ENCODE measurements at places on chromosomes 5 and 9.

- no peak for DNase-seq
Observed at GRCh38 chr9:16767366-16767765, 103.1 kb downstream of the BNC2 start.

DNA sequence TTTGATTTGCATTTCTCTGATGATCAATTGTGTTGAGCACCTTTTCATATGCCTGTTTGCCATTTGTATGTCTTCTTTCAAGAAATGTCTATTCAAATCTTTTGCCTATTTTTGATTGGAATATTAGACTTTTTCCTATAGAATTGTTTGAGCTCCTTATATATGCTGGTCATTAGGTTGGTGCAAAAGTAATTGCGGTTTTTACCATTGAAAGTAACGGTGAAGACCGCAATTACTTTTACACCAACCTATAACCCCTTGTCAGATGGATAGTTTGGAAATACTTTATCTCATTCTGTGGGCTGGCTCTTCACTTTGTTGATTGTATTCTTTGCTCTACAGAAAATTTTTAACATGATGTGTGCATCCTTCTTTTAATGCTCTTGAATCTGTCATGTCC lies 113.2 kb upstream of the PRRC1 start:
- no peak for DNase-seq

GRCh38 chr9:113966394-113966793 lies 90.3 kb downstream of the ZNF618 start:
- DNase-seq: no peak

DNA sequence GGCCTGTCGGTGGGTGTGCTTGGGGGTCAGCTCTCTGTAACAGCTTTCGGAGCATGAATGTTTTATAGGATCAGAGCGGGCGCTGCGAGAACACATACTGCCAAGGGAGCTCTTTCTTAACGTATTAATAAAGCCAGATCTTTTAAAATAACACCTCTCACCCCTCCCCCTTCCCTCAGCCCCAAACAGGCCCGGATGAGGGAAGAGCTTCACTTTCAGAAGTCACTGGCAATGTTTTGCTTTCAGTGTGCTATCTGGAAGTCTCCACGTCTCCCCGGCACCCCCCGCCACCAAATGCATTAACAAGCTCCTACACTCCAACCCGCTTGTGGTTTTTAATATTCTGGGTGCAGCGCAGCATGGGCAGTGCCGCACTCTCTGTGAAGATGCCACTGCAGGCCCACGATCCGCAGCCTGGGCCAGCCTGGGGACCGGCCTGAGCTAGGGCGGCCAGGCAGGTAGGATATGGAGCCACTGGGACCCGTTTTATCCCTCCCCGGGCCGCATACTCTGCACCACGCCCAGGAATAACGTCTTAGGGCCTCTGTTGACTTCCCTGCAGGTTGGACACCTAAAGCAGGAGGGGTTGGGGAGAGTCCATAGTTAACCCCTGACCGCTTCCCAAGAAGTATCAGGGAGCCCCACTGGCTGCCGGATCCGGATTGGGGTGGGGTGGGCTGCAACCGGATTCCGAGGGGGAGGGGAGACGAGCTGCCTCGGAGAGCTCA lies 12.6 kb downstream of the NR2F1 start:
- no peak for DNase-seq

GRCh38 chr5:142572006-142572405 lies 113.9 kb downstream of the FGF1 start:
- no peak for DNase-seq

- DNase-seq: no peak
Observed at GRCh38 chr9:82680179-82680935, 382.6 kb downstream of the RASEF start.

DNA sequence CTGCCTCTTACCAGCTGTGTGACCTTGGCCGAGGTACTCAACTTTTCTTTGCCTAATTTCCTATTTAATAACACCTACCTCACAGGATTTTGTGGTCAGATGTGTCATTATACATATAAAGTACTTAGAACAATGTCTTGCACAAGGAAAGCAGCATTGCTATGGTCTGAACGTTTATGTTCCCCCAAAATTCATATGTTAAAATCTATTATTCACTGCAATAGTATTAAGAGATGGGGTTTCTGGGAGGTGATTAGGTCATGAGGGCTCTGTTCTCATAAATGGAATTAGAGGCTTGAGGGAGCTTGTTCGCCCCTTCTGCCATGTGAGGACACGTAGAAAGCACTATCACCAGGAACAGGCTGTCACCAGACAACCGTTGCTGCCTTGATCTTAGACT lies 10.9 kb upstream of the RNF145 start:
- no peak for DNase-seq

- peak; percentile 80 for DNase-seq
Observed at GRCh38 chr9:133133681-133134387, 12.8 kb upstream of the RALGDS start.

DNA sequence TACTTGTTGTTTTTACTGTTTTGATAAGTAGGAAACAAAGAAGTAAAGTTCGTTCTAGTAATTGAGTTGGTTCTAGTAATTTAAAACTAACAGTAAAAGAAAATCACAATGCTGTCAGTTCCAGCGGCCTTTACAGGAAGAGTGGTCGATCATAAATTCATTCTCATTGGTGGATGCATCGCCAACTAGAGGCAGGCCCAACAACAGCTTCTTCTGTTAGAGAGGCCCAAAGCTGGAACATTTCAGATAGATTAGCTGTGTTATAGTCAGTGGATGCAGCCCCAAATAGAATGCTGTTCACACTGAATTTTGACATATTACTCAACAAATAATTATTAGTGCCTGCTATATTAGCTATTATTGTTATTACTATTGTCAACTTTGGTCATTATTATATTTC lies 80.8 kb downstream of the ARRDC3 start:
- no peak for DNase-seq

DNA sequence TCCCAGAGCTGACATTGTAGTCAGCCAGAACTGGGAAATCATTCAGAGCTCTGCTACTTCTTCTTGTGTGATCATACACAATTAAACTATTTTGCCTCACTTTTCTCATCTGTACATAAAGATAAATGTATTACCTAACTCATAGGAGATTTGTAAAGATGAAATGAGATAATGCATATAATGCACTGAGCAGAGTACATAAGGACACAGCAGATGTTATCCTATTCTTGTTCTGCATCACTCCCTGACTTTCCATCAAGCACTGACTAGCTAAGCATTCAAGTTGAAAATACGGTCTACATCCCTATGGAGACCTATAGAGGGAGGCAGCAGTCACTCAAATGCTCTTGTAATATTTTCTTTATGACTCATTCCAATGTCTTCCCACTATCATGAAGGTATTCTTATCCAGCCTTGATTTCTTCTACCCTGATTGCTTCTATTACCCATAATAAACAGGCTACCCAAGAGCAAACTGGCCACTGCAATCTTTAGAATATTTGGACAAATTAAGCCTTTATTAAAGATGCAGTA lies 16.3 kb upstream of the PRR16 start:
- DNase-seq: no peak

DNA sequence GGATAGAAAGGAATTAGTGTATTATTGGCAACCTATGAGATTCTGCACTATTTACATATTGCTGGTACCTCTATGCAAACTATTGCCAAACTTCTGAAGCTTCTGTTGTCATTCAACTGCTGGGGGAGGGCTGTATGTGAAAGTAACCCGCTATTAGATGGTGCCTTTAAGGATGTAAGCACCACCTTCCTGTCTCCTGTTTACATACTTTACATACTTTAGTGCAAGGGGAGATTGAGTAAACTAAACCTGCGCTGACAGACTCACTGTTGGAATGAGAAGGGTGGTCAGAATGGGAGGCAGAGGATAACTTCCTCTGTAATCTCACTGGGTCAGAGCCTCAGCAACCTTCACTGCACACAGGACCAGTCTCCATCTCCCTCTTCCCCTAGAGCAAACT lies 123.8 kb downstream of the NR3C1 start:
- DNase-seq: no peak

- DNase-seq: no peak
Observed at GRCh38 chr5:127958421-127959011, 125.0 kb upstream of the SLC12A2 start.

DNA sequence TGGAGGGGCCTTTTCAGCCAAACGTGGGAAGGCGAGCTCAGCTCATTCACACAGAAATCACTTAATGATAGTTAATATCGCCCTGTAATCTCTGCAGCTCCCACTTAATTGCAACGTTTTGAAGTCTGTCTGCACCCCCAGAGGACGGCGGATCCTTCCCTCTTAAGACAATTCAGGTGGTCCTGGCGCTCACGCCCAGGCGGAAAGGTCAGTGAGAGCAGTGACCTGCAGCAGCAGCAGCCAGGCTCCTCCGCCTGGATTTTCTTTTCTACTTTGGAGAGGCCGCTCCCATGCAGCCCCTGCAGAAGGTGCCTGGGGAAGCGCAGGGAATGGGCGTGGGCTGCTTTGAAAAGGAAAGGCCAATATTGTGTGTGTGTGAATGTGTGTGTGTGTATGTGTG lies 400.9 kb upstream of the IRX1 start:
- no peak for DNase-seq

GRCh38 chr5:164934039-164934438 lies 1428.6 kb downstream of the MAT2B start:
- DNase-seq: no peak

- no peak for DNase-seq
Observed at GRCh38 chr9:90556897-90557675, 85.5 kb downstream of the DIRAS2 start.

- no peak for DNase-seq
Observed at GRCh38 chr9:75610246-75610645, 280.2 kb upstream of the PCSK5 start.

DNA sequence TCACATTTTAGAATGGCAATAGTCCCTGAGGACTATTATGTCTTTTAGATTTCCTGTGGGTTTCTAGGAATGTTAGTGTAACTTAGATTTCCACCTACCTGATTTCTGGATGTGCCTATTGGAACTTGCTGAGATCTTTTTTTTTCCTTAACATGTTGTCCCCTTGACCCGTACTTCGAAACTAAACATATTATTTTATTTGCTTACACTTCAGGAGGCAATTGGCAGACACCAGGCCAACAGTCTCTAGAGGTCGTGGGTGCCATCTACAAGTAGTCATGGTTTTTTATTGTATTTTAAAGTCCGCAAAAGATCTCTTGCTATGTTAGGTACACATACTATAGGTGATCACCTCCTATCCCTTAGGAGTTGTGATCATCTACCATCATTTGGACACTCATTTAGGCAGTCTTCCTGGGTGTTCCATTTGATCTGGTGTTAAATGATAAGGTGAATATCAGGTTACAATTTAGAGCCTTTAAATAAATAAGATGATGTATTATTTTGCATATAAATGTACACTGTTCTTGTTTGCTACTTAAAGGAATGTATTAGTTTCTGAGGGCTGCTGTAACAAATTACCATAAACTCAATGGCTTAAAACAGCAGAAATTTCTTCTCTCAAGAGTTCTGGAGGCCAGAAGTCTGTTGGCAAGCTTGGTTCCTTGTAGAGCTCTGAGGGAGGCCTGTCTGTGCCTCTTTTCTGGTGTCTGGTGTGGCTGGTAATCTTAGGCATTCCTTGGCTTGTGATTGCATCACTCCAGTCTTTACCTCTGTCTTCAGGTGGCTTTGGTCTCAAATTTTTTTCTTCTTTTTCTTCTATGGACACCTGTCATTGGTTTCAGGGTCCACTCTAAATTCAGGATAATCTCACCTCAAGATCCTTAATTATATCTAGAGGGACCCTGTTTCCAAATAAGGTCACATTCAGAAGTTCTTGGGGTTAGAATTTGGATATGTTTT lies 64.8 kb downstream of the ZCCHC7 start:
- DNase-seq: no peak

- DNase-seq: no peak
Observed at GRCh38 chr5:133119233-133119711, 67.5 kb downstream of the HSPA4 start.

- DNase-seq: no peak
Observed at GRCh38 chr9:121199921-121200320, 1.7 kb downstream of the RAB14 start.

DNA sequence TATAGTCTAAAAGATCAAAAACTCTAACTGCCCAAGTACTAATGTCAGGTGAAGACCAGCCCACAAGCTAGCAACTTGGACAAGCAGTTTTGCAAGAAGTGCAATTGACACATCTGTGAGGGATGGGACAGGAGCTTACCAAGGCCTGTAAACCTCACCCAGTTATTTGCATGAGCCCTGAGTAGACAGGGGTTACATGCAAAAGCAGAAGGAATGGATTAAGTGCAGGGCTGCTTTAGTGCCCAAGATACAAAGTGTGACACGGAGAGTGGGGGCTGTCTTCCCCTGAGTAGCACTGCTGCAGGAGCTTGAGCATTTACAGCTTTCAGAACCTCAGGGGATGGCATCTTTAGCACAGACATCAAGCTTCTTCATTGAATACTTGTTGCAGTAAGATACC lies 286.7 kb downstream of the ELAVL2 start:
- DNase-seq: no peak

All from ovary (tissue), 10 donors.